ENCODE measurements at places on chromosomes 11 and 22.

GRCh38 chr11:120778685-120779490 is 245.0 kb upstream of the TBCEL start:
- DNase-seq: no peak

GRCh38 chr22:37818409-37819104 is 4.6 kb upstream of the GALR3 start:
- no peak for DNase-seq

DNA sequence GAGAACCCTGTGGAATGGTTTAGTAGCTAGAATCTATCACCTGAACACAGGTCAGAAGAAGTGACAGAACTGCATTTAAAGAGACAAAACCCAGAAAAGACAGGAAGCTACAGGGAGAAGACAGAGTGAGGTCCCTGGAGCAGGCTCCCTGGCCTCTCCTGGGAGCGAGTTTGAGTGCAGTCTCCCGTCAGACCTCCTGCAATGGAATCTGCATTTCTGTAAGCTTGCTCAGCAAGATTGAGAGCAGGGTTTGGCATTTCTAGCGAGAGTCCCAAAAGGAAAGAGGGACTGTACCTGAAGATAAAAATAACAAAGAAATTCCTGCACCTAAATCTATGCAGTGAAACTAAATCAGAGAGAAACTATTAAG is 74.2 kb downstream of the MORC2 start:
- no peak for DNase-seq

GRCh38 chr22:26768952-26769351 is 111.6 kb downstream of the MIAT start:
- DNase-seq: no peak

DNA sequence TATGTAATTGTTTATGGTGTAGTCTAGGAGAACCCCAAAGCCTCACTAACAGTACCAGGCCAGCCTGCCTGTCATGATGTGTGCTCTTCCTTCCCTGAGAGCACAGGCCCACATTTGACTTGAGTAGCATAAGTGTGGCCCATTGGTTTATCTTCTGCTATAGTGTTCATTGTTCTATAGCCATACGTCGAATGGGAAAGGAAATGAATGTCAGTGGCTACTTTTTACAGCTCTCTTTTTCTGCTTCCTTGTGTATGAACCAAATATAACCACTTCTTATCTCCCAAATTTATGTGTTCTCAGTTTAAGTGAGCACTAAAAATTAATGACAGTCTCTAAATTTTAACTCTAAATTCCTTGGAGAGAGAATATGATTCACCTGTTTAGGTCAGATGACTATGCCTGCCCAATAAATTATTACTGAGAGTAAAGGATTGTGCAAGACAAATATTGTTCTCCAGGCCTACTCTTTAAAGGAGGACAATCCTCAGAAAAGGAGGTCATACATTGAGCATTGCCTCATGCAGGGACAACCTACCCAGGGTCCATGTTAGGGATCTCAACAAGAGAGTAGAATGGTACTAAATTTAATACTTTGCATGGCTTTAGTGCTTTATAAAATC is 222.9 kb upstream of the ARHGAP20 start:
- DNase-seq: no peak

GRCh38 chr11:66047541-66048365 is 1.2 kb downstream of the GAL3ST3 start:
- no peak for DNase-seq

- DNase-seq: no peak
Measured at GRCh38 chr22:46622081-46622521, 1.9 kb downstream of the GRAMD4 start.

DNA sequence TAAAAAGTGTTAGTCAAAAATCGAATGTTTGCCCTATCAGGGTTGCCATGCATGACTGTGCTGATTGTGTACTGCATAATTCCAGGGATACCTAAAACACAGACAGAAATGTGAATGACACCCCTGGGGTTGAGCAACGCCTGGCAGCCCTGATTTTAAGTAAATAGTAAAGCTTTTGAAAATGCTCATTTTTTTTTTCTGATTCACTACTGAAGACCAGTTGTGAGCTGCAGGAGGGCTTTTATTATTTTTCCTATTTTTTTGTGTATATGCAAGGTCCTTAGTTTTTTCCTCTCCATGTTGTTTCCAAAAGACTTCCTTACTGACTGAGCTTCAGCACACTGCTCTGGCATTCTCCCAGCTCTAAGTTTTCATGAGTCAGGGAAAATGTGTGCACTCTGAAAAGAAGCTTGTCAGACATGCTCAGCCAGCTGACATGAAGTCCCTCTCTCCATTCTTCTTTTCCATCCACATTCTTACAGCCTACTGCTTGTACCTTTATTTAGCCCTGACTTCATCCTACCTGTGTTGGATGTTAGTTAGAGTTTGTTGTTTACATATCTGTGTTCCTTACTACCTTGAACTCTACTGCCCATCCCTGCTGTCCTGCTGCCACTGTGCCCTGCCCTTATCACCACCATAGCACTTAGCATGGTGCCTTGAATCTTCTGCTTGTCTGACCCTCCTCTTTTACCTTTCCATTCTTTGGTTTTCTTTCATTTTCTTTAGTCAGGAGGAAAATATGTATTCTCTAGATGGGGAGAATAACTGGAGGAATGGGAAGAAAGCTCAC is 79.5 kb downstream of the HORMAD2 start:
- DNase-seq: no peak

- DNase-seq: no peak
Measured at GRCh38 chr22:40006641-40007040, 11.9 kb downstream of the FAM83F start.

- DNase-seq: no peak
Measured at GRCh38 chr11:67256477-67257135, 9.7 kb upstream of the GRK2 start.

GRCh38 chr11:31601635-31602282 is 92.2 kb downstream of the ELP4 start:
- no peak for DNase-seq

GRCh38 chr11:93484716-93485115 is 58.5 kb downstream of the SMCO4 start:
- DNase-seq: no peak

GRCh38 chr11:31986201-31986889 is 104.5 kb upstream of the RCN1 start:
- no peak for DNase-seq

- DNase-seq: no peak
Measured at GRCh38 chr22:17773606-17774205, 563 bp downstream of the BID start.

GRCh38 chr11:34345991-34346480 is 11.8 kb downstream of the ABTB2 start:
- DNase-seq: no peak

- no peak for DNase-seq
Measured at GRCh38 chr11:78647266-78647915, 72.7 kb upstream of the NARS2 start.

DNA sequence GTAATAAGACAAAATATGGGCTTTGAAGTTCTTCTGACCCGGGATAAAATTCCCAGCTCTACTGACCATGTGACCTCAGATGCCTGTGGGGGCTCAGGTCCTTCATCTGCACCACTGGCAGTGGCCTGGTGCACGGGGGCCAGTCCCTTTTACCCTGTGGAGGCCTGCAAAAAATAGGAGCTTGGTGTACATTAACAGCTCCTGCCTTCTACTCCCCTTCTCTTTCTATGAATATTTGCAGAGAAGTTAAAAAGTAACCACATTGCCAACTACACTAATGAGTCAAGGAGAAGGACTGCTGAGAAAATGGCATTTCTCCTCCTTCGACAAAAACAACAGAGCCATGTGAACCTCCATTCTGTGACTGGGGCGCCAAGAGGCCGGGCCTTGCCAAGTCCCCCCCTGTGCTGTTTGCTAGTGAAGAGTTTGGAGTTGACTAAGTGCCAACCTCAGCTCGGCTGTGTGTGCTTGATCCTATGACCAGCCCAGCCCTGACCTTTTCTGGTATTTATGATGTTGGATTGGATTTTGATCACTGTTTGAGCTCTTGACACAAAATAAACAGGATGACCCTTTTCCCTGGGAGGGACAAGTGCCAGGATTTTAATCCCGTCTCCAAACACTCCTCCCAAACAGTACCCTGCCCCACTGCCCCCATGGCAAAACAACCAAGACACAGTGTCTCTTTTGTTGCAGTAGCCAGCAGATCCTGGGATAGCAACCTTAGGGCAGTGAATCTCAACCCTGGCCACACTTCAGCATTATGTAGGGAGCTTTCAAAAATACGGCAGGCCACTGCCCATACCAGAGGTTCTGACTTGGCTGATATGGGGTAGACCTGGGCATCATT is 380.1 kb downstream of the LARGE1 start:
- no peak for DNase-seq

- DNase-seq: no peak
Measured at GRCh38 chr11:35615921-35616900, 2.0 kb upstream of the FJX1 start.

GRCh38 chr11:64870893-64871466 is 7.4 kb downstream of the EHD1 start:
- no peak for DNase-seq

DNA sequence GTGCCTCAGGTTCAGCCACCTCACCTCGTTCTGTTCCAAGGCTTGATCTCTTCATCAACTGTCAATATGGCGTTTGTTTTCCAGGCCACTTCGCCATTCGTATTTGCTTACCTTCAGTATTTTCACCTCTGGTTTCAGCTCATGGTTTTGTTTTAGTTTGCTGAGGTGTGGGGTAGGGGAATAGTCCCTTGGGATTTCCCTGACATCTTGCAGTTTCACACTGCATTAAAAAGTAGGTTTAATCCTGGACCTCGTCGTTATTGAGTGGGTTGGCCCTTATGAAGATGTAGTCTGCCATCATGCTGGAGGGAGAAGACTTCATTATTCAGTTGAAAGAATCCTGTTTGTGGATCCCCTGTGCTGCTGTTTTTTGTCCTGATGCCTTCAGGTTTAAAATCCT is 46.0 kb downstream of the C11orf91 start:
- DNase-seq: no peak

- DNase-seq: no peak
Measured at GRCh38 chr11:34323601-34324000, 34.2 kb downstream of the ABTB2 start.

- no peak for DNase-seq
Measured at GRCh38 chr11:123903932-123904331, 2.0 kb downstream of the OR8D4 start.
